Calu3 (cell line): ENCODE measurements at places on chromosomes 6 and 20.

DNA sequence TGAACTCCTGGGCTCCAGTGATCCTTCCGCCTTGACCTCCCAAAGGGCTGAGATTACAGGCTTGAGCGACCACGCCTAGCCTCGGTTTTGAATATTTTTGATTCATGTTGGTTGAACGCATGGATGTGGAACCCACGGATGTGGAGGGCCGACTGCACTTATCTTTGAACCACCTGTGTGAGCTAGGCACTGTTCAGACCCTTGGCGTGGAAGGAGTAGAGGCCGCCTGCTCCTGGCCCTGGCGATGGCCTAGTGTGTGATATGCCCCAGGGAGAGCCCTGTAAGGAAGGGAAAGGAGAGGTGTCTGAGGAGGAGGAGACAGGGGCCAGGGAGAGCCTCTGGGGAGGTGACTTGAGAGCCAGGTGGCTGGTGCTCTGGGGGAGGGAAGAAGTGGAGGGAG is 64.3 kb downstream of the BCAS4 start:
- no peak for DNase-seq

DNA sequence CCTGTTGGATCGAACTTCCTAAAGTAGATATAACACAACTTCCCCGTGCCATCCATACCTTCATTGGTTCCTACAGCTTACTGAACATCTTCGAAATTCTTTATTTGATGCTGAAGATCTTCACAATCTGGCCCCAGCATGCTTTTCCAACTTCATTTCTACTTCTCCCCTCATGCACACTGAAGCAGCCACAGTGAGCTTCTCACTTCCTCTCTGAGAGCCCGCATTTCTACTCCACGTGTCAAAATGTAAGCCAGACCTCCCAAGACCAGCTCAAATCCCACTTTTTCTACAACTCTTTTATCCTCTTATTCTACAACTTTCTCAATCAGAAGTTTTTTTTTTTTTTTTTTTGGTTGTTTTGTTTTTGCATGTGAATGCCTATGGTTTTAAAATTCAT is 254.7 kb downstream of the GMPR start:
- DNase-seq: no peak

DNA sequence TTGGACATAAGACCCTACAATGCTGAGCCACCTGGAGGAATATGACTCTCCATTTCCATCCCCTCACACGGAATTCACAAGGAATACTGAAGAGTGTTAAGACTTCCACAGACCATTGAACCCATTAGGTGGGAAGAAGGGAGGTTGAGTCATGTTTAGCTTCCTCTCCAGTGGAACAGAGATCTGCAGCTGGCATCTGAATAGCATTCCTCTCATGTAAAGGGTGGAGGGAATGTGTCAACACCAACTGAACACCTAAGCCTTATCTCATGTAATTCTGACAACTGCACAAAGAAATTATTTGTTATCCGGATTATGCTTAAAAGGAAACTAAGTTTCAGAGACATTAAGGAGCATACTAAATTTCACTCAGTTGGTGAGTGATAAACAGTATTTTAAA is 705.9 kb downstream of the MAFB start:
- no peak for DNase-seq

GRCh38 chr6:140107216-140107615 is 732.8 kb upstream of the CITED2 start:
- DNase-seq: no peak

- DNase-seq: no peak
Observed at GRCh38 chr6:47360388-47360787, 50.7 kb upstream of the TNFRSF21 start.

GRCh38 chr6:15512721-15513120 is 150.1 kb downstream of the DTNBP1 start:
- no peak for DNase-seq
